Fibroblast of lung (primary cell): ENCODE measurements at places on chromosomes 11 and 22.

DNA sequence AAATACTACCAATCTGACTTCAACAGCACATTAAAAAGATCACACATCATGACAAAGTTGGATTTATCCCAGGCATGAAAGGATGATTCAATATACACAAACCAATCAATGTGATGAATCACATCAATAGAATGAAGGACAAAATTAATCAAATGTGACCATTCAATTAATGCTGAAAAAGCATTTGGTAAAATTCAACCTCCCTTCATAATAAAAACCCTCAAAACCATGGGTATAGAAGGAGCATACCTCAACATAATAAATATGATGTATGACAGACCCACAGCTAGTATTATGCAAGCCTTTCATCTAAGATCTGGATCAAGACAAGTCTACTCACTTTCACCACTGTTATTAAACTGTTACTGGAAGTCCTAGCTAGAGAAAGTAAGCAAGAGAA is 921.7 kb upstream of the RAG2 start:
- DNase-seq, result no peak

- DNase-seq, result no peak
Measured at GRCh38 chr22:35033635-35034296, 32.2 kb upstream of the ISX start.

GRCh38 chr22:32918741-32919140 is 117.2 kb downstream of the TIMP3 start:
- DNase-seq, result no peak

DNA sequence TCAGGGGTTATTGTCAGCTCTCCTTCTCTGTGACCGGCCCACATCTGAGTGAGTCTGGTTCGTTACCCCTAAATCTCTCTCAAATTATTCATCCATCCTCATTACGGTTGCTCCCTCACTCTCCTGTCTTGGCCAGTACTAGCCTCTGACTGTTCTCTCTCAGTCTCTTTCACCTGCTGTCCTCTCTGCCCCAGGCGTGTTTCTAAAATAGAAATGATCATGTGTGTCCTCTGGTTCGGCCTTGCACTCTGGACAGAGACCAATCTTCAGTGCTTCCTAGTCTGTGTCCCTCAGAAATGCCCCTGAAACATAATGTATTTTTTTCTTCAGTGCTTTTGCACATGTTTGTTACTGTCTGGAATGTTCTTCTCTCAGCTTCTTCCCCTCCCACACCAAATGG is 4.9 kb downstream of the PSMD13 start:
- DNase-seq, result no peak

DNA sequence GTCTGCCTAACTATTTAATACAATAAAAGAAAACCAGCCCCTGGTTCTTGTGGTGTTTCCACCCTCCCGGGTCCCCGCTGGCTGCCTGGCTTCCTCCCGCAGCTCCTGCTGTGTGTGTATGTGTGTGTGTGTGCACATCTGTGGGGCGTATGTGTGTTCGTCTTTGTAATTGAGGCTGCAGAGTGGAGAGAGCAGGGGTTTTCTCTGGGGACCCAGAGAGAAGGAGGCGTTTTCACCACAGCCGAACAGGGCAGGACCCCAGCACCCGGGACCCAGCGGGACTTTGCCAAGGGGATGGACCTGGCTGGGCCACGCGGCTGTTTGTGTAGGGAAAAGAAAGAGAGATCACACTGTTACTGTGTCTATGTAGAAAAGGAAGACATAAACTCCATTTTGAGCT is 42.7 kb downstream of the IGLL1 start:
- no peak for DNase-seq

DNA sequence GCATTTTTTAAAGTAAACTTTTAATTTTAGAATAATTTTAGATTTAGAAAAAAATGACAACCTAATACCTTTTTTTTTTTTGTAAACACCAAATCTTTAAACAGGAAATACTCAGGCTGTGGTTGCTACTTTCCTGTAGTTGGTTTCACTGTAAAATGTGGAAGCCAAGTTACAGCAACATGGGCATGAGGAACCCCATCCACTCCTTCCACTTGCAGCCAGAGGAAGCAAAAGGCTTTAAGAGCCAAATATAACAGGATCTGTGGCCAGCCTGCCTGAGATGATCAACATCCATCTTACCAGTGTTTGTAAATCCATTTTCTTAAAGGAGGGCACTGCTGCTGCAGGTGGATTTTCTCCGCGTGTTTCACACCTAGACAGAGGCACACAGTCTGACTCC is 66.2 kb downstream of the TNRC6B start:
- DNase-seq, result no peak

GRCh38 chr11:118229274-118229847 is 4.5 kb upstream of the JAML start:
- no peak for DNase-seq

- peak; percentile 72 for DNase-seq
Measured at GRCh38 chr11:121250843-121251242, 41.7 kb upstream of the SC5D start.
